Articular chondrocyte of knee joint (primary cell): ENCODE measurements at places on chromosomes 2 and 18. TPM values are rescaled to one million over a fixed set of nuclear protein-coding genes. Genes with fewer than 3 reads are reported as not detected.

DES gene
- 0.76 and 1.6 TPM in 2 replicates for total RNA-seq

IGFBP5 gene
- 706 and 1,050 TPM in 2 replicates for total RNA-seq

IL1RL1 gene
- total RNA-seq, result 0.39 and 0.65 TPM in 2 replicates

MBOAT2 gene
- 50.7 and 52.2 TPM in 2 replicates for total RNA-seq

POU3F3 gene
- total RNA-seq, result not detected in 2 replicates

HJURP gene
- total RNA-seq, result 9.7 and 18.8 TPM in 2 replicates
